ENCODE measurements at places on chromosomes 2 and 18.

DNA sequence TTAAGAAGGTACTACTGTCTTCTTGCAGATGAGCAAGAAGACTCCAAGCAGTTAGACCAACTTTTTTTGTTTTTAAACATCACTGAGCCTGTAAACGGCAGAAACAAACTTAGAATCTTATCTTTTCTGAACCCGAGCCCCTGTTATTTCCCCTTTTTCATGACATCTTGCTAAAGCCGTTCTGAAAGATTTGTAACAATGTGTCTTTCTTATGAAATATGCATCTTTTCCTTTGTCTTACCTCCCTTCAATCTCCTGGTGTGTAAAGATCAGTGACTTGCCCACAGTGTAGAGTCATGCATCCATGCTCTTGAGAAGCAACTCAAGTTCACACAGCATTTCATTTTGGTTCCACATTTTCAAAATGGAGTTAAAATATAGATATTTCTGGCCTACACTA is 288.8 kb upstream of the CELF4 start:
- DNase-seq: no peak

GRCh38 chr2:152858594-152859265 is 140.3 kb downstream of the ARL6IP6 start:
- DNase-seq: no peak

DNA sequence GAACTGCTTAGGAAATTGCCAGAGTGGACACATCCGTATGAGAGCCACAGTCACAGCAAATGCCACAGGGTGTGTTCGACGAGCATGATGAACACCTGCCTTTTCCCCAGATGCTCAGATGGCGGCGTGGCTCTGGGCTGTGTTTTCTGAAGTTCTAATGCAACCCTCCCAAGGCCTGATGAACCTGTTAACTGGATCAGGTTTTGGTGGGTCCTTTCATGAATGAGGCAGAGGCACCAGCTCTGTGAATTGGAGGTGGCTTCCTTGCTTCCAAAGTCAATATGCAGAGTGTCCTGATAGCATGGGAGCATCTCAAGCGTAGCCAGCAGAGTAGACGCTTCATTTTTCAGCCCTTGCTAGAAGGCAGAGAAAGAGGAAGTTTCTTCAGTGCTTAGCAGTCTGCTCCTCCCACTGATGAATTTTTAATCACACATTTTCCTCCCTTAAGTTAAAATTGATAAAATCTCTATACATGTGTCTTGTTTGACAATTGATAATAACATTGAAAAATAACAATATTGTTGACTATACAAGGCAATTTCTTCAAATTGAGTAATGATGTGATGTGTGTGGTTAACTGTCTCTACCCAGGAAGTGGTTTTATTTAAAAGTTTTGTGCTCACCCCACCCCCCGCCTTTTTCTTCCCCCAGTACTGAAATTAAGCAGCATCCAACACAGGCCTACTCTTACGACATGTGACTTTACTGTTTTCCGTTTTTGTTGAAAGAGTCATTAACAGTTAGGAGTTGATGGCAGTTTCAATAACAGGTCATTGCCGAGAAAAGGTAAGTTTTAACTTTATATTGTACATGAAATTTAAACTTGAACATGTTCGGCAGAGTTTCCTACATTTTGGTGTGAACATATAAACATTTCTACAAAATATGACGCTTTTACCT is at the start of gene ARHGAP15:
Gene ARHGAP15 (plus strand): TSS at position 739 of the 900 bp plus-strand sequence.
- DNase-seq: peak; percentile 60

DNA sequence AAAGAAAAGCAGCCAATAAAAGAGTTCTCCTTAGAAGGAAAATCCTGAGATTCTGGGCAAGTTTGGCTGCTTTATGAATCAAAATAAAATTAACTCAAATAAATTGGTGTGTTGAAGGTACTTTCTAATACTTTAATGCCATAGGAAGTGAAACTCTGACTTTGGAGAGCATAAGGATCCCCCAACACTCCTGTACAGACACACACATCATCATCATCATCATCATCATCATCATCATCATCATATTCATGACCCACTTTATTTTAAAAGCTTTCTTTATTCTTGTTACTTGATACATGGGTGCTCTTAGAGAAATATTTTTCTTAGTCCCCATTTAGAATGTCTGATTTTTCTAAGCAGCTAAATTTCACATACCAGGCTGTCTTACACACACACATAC is 283.1 kb upstream of the CYRIA start:
- DNase-seq: no peak

GRCh38 chr2:221844212-221845020 is 272.3 kb upstream of the EPHA4 start:
- no peak for DNase-seq

DNA sequence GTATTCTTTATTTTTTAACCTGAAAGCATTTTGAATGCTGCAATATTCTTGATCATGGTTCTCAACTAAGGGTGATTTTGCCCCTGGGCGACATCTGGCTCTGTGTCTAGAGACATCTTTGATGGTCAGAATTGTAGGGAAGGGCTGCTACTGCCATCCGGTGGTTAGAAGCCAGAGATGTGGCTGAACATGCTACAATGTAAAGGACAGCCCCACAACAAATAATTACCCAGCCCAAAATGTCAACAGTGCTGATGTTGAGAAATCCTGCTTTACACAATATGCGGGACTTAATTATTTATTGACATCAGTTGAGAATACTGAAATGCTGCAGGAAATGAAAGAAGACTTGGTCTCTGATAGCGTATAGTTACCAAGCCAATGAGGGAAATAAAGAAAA is 37.5 kb upstream of the SERPINB2 start:
- no peak for DNase-seq

DNA sequence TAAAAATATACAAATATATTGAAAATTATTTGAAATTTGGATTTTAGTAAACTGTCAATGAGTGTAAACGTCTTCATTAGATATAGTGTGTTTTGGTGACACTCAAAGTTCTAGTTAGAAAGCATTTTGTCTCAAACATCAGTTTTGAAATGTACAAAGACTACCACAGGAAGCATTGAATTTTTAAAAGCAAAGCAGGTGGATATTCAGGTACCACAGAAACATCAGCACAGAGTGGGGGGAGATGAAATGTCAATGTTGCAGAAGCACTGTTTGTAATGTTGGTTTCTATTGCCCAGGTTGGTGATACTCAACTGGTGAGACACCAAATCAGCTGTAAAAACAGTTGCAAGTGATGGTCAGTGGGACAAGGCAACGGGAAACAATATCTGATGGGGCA is 136.5 kb upstream of the ITGA4 start:
- DNase-seq: no peak

DNA sequence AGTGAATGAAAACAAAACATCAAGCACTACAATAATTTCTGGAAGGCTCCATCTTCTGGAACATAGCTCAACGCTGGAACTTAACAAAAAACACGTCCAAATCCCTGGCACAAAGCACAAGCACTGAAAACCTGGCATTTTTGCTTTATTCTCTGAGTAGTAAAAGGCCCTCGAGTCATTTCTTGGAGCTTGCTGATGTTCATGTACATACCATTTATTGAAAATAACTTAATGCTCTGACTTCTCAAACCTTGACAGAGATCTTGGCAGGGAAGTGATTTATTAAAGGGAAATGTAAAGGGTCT is 76.5 kb upstream of the STK17B start:
- no peak for DNase-seq

- no peak for DNase-seq
These were observed 14.8 kb downstream of the TMEM237 start for GRCh38 chr2:201628545-201628944.

DNA sequence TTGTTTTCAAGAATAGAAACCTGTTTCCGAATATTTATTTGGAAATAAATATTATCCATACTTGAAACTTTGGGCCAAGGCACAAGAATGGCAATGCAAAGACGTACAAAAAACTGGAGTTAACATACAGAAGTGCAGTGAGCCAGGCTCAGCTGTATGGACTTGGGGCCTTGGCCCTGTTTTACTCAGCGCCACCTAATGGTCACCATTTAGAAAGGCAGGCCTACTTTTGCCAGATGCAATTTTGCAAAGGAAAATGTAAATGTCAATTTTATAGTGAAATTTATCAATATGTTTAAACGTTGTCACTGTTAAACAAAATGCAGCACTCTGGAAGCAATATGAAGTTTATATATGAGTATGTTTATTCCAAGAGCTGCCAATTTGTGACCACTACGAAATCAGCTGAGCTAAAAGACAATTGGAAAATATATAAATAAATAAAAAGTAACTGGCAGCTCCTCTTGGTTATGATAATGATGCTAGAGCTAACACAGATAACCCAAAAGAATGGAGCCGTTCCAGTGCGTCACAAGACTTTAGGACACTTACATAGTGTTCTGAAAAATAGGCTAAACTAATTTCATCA is 155.0 kb downstream of the ARHGAP15 start:
- DNase-seq: no peak

GRCh38 chr2:46887028-46887885 is 28.3 kb downstream of the MCFD2 start:
- no peak for DNase-seq

- DNase-seq: no peak
These were observed 9.8 kb upstream of the CLIP4 start for GRCh38 chr2:29105375-29105774.

- no peak for DNase-seq
These were observed 16.7 kb downstream of the COLEC11 start for GRCh38 chr2:3611589-3611988.

DNA sequence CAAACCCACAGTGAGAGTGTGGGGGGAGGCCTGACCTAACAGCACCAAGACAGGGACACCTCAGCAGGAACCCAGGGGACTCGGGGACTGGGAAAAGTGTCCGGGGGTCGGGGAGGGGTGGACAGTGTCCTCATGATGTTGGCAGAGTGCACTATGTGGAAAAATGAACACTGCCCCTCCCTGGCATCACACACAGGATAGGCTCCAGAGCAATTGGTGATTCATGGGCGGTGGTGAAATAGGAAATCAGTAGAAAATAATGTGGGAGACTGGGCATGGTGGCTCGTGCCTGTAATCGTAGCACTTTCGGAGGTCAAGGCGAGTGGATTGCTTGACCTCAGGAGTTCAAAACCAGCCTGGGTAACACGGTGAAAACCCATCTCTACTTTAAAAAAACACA is 3.6 kb upstream of the ANO7 start:
- no peak for DNase-seq

GRCh38 chr18:23701017-23701416 is 11.8 kb downstream of the LAMA3 start:
- DNase-seq: no peak

DNA sequence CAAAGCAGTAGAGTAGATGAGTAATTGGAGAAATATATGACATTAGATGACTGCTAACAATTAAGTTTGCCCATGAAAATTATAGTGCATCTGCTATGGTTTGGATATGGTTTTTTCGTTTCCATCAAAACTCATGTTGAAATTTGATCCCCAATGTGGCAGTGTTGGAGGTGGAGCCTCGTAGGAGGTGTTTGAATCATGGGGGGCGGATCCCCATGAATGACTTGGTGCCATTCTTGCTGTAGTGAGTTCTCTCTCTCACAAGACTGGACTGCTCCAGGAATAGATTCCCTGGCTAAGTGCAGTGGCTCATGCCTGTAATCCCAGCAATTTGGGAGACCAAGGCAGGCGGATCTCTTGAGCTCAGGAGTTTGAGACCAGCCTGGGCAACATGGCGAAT is 9.7 kb upstream of the CUL3 start:
- no peak for DNase-seq

DNA sequence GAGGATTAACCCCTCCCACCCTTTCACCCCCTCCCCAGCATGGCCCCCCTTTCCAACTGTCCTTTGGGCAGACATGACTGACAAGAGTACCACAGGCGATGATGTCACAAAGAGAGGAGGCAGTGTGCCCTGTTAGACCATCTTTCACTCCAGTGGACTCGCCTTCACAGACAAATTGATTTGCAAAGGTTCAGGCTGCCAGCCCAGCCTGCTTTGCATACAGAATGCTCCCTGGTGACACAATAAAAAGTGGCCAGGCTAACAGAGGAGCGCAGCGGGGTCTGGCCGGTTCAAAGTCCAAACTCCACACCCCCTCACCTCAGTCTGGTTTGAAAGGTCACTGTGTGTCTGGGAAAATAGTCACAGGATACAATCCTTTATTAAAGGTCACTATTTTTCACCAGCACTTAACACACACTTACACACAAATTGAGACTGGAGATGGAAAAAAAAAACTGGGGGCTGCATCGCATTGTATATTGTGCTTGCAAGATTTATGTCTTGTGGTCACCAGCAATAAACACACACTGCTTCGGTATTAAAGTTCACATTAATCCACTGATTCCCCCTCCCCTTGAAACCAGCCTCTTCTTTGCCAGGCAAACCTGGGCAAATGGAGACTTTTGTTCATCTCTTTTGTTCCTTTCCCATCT is 236.9 kb downstream of the BCL11A start:
- no peak for DNase-seq

GRCh38 chr2:9819551-9819950 is 23.7 kb upstream of the TAF1B start:
- no peak for DNase-seq

DNA sequence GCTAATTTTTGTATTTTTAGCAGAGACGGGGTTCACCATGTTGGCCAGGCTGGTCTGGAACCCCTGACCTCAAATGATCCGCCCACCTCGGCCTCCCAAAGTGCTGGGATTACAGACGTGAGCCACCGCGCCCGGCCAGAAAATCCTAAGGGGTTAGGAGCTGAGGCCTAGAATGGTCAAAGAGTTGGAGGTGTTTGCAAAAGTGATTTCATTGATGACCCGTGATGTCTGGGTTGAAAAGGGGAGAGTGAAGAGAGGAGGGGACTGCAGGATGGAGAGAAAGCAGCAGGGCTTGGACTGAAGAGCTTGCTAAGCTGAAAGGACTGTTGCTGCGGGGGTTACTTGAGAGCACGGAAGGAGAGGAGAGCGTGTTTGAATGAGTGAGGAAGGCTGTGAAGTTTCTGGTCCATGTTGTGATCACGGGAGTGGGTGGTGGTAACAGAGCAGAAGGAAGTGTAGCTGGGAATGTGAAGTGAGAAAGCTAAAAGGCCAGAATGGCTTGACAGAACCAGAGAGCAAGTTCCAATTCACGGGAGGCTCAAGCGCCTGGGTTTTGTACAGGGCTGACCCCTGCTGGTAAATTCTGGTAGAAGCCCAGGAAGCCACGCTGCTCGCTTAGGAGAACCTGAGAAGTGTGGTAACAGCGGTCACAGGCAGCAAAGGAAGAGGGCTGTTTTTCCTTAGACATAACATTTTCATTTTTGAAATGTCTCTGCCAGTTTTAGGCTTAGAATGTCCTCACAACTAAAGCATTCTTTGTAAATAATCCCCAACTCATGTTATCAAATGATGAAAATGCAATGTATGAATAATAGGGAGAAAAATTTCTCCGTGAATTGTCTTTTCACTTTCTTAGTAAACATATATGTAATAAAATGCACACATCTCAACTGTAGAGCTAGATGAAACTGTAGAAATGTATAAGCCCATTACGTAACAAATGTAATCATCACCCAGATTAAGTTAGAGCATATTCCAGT is 40.5 kb upstream of the ACTR2 start:
- peak; percentile 55 for DNase-seq

DNA sequence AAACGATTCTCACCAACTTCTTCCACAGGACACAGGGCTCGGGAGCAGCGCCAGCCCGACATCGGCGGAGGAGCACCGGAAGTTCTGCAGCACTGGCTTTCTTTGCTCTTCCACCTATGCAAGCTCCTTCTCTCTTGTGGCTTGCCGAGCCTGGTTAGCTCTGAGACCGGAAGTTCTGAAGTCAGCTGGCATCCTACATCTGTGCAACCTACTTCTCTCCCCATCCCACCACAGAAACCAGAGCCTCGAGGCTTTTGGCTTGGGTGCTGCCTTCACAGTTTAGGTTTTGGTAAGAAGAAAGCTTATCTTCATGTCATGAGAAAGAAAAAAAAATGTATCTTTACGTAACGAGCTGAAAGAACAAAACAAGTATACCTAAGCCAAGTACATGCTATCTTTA is 111.7 kb downstream of the ANKRD44 start:
- peak; percentile 78 for DNase-seq

- no peak for DNase-seq
These were observed 1.6 kb upstream of the SLC66A2 start for GRCh38 chr18:79952996-79953559.
